ENCODE measurements at places on chromosomes 5 and 9.

DNA sequence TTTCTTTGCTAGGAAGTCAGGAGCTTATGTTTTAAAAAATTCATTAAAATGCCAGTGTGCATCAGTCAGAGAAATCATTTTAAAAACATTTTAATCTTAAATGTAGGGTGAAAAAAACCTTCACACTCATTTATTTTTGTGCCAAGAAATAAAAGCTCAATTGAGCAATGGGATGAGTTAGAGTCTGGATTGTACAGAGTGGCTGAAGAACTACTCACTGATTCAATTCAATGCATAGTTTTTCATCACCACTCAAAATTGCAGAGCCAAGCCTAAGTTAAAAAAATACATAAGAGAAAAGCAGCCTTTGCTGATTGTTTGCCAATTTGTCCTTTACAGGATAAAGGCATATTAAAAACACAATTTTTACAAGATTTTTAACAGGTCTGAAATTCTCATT is 168.2 kb upstream of the DMRTA1 start:
- DNase-seq = peak; percentile 8

- no peak for DNase-seq
These were observed 415.2 kb upstream of the TRPC7 start for GRCh38 chr5:136780518-136780917.

DNA sequence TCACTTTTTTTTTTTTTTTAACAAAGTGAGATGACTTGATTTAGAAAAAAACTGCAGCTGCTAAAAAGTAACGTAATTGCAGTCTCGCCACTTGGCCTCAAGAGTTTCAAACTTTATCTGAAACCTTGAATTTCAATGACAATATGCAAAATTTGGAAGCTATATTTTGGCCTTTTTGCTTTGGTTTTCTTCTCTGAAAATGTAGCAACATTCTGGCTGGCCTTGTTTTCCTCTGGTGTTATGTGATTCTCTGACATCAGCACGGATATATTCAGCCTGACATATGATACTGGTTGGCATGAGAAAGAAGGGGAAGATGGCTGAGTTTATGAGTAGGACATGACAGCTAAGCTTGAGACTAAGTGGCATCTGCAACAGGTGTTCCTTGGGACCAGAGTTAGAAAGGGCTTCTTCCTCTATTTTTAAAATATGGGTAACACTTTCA is 136.5 kb downstream of the MEF2C start:
- no peak for DNase-seq

- peak; percentile 13 for DNase-seq
These were observed 617.8 kb downstream of the PDE4D start for GRCh38 chr5:59275510-59276324.

DNA sequence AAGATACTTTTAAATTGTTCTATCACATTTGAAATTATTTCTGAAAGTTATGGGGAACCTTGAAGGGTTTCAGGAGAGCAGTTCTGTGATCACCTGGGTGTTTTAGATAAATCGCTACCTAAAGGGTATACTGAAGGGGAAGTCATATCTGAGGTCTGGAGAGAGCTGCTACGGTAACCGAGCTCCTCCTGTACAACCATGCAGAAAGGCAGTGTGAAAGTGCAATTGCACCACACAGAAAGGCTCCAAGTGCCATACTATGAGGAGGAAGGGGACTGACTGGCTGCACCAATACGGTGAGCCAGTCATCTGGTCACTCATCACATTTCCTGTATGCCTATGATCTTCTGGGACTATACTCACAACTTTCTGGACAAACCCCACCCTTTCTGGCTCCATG is 241.4 kb upstream of the SLC24A2 start:
- DNase-seq = no peak

GRCh38 chr9:27659001-27659400 is 85.7 kb upstream of the C9orf72 start:
- no peak for DNase-seq

- no peak for DNase-seq
These were observed 287.8 kb downstream of the EBF1 start for GRCh38 chr5:158811921-158812320.

- peak; percentile 78 for DNase-seq
These were observed 22.1 kb upstream of the STXBP1 start for GRCh38 chr9:127589955-127590370.

DNA sequence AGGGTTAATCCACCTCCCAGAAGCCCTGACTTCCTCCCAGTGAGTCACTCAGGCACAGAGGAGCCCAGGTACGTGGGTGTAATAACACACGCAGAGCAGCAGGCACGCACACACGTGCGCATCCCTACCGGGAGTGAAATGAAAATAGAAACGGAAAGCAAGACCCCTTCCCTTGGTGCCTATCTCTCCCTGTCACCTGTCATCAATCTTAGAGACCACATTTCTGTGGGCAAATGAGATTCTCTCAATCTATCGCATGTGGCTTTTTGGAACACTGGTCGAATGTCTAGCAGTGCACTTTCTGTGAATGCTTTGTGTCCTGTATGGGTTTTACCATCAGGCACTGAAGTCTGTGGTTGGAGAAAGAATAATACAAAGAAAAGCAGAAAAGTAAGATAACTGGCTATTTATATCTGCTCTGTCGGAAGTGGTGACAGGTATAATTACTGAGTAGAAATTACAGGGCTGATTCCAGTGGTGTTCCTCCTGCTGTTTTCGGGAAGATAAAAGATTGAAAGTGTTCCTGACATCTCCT is 137.7 kb upstream of the GRIA1 start:
- no peak for DNase-seq

- DNase-seq = peak; percentile 30
These were observed 1.2 kb downstream of the PANK3 start for GRCh38 chr5:168578006-168578405.

- no peak for DNase-seq
These were observed 2.0 kb upstream of the UAP1L1 start for GRCh38 chr9:137075275-137075775.

- DNase-seq = no peak
These were observed 161.0 kb upstream of the CCDC152 start for GRCh38 chr5:42595597-42595996.

- no peak for DNase-seq
These were observed 5.5 kb upstream of the CEP120 start for GRCh38 chr5:123428521-123429220.

DNA sequence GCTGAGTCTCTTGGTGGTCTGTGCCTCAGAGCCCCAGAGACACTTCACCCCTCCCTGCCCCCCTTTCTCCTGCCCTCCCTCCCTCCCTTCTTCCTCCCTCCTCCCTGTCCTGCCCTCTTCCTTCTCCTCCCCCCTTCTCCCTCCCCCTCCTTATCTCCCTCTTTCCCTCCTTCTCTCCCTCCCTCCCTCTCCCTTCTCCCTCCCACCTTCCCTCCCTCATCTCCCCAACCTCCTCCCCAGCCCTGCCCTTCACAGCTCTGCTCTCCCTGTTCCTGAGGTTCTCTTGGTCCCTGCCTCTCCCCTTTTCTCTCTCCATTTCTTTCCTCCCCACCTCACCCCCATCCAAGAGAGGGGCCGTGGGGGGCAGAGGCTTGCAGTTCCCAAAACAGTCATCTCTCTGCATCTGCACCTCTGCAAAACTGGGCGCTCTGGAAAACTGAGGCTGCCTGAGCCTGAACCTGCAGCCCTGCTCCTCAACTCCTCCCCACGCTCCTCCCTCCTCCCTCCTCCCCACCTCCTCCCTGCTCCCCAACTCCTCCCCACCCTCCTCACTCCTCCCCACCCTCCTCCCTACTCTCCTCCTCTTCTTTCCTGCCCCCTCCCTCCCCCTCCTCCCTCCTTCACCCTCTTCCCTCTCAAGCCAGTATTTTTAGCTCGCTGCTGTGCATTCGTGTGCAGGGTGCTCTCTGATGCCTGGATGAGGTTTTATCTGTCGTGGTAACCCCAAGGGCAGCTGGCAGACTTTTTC is 219.1 kb downstream of the C9orf50 start:
- DNase-seq = no peak

GRCh38 chr9:23551311-23551721 is 274.7 kb downstream of the ELAVL2 start:
- DNase-seq = no peak

GRCh38 chr9:87112656-87113055 is 165.3 kb upstream of the GAS1 start:
- DNase-seq = peak; percentile 38

GRCh38 chr5:139494256-139494655 is 11.7 kb upstream of the STING1 start:
- DNase-seq = no peak

GRCh38 chr5:5609935-5610334 is 187.5 kb downstream of the ICE1 start:
- DNase-seq = no peak

- no peak for DNase-seq
These were observed 10.8 kb upstream of the CPLX2 start for GRCh38 chr5:175860531-175861045.

GRCh38 chr9:4290427-4290837 is 9.4 kb downstream of the GLIS3 start:
- no peak for DNase-seq

- DNase-seq = no peak
These were observed 130.1 kb downstream of the LRRC70 start for GRCh38 chr5:62708481-62709325.

DNA sequence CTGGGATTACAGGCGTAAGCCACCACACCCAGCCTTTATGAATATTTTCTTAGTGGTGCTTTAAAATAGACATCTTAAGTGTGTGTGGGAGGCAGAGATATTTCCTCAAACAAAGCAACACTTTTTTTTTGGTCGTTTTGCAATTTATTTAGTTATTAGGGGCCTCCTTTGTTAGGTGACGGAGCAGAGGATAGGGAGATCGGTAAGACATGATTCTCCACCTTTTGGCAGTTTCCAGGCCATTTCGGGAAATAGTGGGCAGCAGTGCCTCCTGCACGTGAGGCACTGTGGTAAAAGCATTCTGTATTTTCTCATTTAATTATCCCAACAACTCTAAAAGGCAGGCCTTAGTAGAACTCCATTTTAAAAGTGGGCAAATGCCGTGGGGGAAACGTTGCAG is 1.9 kb downstream of the OCLN start:
- no peak for DNase-seq

- DNase-seq = no peak
These were observed 11.8 kb downstream of the ZNF608 start for GRCh38 chr5:124734574-124735168.

- DNase-seq = no peak
These were observed 427 bp downstream of the PCYOX1L start for GRCh38 chr5:149358294-149358651.

DNA sequence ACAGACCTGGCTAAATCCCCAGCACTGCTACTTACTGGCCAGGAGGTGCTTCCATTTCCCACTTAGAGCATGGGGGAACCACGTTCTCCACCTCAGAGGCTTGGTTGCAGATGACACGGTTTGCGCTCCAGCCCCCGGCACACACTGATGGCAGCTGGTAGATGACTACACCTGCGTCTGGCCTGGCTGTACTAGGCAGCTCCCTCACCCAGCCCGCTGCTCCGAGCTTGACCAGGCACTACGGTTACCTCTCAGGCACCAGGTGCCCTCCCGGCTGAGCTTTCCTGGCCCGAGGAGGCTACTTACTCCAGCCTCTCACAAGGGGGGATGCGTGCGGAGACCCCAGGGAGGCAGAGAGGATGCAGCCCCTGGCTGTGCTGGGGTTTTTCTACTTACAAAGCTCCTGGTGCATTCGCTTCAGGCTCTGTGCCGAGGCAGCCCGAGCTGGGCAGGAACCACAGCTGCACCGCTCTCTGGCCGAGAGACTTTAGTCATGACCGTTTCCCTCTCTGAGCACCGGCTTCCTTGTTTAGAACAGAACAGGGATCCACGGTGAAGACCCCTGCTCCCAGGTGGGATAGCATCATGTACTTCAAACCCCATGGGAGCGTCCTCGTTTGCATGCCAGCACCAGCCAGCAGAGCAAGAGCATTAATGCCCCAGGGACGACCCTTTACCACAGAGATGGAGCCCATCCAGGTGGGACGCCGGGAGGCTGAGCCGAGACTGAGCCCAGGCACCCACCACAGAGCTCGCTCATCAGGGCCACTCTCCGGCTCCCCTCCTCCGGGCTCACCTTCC is 7.6 kb upstream of the GBGT1 start:
- DNase-seq = no peak

DNA sequence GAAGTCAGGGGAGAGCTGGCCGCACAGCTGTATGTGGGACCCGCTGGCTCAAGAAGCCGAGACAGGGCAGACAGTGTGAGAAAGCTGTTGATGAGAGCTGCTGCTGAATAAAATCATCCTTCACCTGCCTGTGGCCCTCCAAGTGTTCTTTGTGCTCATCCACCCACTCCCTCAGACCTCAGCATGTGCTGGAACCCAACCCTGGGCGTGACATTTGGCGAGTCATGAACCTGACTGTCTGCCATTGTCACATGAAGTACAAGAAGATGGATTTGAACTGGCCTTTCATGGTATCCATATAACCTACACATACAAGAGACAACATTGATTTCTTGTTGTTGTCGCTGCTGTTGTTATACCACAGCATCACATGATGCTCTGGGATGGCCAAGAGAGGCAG is 139.7 kb upstream of the PLCXD3 start:
- no peak for DNase-seq

DNA sequence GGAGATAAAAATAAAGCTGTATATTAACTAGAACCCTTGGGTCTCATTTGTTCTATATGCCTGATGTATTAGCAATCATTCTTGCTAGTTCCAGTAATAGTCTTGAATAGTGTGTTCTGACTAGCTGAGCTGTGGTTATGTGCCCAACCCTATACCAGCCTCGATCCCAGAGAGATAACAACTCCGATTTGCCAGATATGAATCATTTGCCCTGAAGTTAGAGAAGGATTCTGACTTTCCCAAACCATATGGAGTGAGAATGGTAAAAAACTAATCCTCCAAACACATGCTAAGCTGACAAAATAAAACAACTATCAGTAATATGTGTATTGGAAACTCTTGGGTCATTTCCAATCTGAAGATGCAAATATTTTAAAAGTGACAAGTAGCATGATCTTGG is 64.8 kb downstream of the ALDH1A1 start:
- DNase-seq = no peak

- DNase-seq = no peak
These were observed 17.6 kb upstream of the FCHO2 start for GRCh38 chr5:72938206-72938605.

GRCh38 chr5:125316915-125317535 is 570.6 kb upstream of the ZNF608 start:
- DNase-seq = no peak

- DNase-seq = peak; percentile 12
These were observed 171.0 kb downstream of the ARRDC3 start for GRCh38 chr5:91211997-91212713.

DNA sequence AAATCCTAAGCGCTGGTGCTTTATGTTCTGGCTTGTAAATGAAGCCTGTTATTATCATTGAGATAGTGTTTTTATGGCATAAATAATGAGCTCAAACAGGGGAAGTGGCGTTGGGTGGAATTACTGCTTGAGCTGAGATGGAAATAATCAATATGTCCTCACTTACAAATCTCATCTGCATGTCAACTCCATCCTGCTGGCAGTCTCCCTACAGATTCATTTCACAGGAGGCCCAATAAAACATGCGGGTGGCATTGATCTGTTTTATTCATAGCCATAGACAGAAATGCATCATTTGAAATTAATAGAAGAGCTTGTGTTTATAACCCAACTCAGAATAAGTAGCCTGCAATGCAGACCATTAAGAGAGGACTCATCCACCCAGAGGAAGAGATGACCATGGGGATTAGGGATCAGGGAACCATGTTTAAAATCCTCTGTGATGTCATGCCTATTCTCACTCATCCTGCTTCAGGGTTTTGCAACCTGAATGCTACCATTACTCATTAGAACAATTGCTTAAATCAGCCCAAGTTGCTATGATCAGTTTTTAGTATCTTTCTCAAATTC is 680.4 kb downstream of the TLR4 start:
- DNase-seq = no peak

Measured in GM03348 (cell line).